ENCODE measurements at places on chromosomes 2 and 18. TPM values are rescaled to one million over a fixed set of nuclear protein-coding genes. Genes with fewer than 3 reads are reported as not detected.

IL18RAP gene
- not detected for total RNA-seq

- DNase-seq, result no peak
Observed at GRCh38 chr2:37984589-37984988, 59.5 kb downstream of the RMDN2 start.

DNA sequence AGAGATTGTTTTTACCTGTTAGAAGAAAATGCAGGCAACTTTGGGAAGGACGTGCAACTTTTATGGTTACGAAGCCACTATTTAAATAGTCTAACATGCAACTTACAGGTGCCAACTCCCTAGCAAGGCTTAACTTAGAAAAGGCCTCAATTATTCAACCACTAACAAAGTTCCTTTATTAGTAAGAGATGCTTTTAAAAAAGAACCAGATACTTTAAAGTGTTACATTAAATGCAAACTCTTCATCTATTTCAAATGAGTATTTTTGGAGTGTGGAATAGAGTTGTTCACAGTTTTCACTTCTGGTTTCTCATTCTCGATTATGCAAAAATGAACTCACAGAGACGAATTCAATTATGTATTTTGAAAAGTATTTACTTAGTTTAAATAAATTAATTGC, 51.7 kb downstream of the PELI1 start:
- DNase-seq, result no peak

DNA sequence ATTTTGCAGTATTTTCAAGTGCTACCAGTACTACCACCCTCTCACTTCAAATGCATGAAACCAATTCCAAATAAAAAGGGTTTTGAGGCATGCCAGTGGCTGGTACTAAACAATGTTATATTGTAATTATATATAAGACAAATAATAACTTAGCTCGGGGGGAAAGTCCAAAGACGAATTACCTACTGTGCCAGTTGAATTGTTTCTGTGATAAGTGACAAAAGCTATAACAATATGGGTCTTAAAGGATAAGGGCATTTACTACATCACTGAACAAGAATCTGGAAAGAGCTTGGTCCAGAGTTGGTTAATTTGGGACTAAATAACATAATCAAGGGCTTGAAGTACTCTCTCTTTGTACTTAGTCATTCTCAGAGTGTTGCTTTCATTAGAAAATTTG, 404.7 kb upstream of the CHAC2 start:
- DNase-seq, result no peak

AFF3 gene
- 0.90 TPM for total RNA-seq

DNA sequence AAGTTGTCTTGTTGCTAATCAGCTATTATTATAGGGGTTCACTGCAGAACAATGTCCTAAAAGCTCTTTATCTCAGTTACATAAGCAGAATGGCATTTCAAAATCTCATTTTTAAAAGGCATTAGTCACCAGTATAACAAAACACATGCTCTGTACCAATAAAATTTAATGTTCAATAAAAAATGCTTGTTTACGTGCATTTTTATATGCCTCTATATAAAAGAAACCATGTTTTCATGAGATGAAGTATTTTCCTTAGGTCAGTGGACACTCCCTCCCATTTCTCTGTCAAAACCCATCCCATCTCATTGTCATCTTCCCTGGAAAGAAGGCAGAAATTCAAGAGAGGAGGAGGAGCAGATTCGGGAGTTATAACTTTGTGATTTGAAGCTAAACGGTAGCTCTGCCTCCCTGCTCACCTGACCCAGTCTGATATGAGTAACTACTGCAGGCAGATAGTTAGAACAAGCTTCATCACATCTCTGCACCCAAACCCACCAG, 231.9 kb upstream of the SIX2 start:
- peak; percentile 23 for DNase-seq

SLC9A4 gene
- total RNA-seq, result not detected

DNA sequence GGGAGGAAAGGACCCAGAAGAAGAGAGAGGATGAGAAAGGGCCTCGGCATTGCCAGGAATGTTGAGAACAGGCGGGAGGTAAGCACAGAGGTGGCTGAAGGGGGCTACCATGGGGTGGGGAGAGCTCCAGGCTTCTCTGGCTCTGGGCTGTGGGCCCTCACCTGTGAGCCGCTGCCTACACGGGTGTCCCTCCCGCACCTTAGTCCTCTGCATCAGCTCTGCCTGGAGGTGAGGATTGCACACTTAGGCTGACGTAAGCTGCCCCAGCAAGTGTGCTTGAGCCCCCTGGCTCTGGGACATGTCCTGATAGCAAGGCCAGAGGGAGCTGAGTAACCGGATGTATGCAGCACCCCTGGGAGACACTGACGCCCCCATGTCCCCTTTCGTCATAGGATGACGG, 33.9 kb downstream of the TMEM18 start:
- no peak for DNase-seq

- DNase-seq, result no peak
Observed at GRCh38 chr2:147352264-147353071, 492.4 kb upstream of the ACVR2A start.

RTP5 gene
- not detected for total RNA-seq

GRCh38 chr2:120508567-120509041, 162.7 kb downstream of the INHBB start:
- no peak for DNase-seq

DNA sequence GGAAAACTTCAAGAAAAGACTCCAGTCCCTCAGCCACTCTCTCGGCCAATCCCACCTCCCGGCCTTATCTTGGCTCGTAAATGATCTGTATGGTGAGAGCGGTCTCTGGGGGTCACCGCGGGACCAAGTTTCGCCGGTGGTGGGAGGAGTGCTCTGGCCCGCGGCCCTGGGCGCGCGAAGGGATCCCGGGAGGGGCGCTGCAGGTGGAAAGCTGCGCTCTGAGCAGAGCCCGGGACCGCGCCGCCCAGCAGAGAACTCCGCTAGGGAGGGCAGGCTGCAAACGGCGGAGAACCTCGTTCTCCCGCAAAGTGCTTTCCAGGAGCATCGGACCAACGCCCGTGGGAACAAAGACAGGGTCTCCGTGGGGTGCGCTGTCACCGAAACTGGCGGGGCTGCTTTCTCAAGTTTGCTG, 622 bp downstream of the LRP2 start:
- DNase-seq, result no peak

GRCh38 chr2:166419616-166419934, 43.8 kb upstream of the SCN9A start:
- DNase-seq, result peak; percentile 54

- DNase-seq, result no peak
Observed at GRCh38 chr18:77022556-77022955, 110.0 kb downstream of the MBP start.

- DNase-seq, result no peak
Observed at GRCh38 chr2:219434718-219435525, at the start of gene SPEG. Gene SPEG (plus strand): TSS chr2:219434843. CDS start chr2:219434978, 135 bp downstream.

MROH2A gene
- not detected for total RNA-seq

DNA sequence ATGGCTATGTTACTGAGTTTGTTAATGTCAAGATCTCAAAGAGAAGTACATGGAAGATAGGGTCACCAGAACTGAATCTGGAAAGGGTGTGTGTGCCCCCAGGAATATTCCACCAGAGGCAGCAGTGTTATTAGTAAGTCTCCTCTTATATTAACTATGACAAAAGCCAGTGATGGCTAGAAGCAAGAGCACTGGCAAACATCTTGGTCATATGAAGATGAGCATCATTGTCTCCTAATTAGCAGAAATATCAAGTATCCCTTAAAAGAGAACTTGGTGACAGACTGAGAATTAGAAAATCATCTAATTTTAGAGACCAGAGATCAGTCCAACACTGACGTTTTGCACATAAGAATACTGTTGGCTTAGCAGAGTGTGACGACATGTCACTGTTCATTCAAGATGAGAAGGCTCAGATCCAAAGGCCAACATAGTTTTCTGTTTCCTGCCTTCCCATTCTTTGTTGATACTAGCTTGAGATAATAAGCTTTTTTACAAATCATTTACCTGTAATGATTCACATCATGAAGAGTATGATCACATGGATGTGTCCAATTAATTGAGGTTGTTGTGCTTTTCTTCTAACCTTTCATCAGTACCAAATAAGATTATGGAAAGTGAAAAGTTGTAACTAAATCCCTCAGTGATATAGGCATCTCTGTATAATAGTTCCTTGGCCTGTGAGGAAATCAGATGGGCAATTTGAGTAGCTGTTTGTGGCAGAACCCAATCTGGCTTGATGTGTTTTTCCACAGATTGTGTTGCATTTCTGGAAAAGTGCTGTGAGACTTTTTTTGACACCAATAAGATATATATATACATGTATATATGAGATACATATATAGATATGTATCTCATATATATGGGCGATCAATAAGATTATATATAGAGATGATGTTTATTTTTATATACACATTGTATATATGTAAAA, 44.5 kb downstream of the MAPRE2 start:
- DNase-seq, result no peak

- no peak for DNase-seq
Observed at GRCh38 chr18:74389991-74390390, 67.1 kb downstream of the DIPK1C start.

SFTPB gene
- not detected for total RNA-seq

DNA sequence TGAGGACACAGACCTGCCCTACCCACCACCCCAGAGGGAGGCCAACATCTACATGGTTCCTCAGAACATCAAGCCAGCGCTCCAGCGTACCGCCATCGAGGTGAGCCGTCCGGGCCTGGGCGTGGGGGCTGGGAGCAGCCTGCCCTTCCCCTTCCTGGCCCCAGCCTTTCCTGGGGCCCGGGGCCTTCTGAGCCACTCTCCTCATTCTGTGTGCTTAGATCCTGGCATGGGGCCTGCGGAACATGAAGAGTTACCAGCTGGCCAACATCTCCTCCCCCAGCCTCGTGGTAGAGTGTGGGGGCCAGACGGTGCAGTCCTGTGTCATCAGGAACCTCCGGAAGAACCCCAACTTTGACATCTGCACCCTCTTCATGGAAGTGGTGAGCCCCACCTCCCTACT, 157.9 kb downstream of the DYSF start:
- no peak for DNase-seq

LOXHD1 gene
- total RNA-seq, result not detected

DNA sequence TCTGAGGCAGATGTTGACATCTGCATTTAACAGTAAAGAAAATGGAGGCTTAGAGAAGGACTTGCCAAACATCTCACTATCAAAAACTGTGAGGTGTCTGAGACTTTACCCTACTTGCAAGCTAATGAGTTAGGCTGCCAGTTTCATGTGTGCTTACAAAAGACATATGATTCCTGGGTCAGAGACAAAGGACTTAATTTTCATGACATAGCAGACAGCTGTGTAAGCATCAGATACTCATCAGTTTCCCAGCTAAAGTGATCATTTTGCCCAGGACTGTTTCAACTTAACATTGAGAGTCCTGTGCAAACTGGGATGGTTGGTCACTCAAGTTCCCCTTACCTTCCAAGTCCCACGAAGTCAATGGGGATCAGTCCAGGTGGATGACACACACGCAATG, 18.9 kb upstream of the DAPL1 start:
- no peak for DNase-seq

TEKT4 gene
- total RNA-seq, result not detected

CIDEA gene
- total RNA-seq, result not detected

MRPL44 gene
- total RNA-seq, result 28.0 TPM

KCNJ13 gene
- not detected for total RNA-seq

LYPD1 gene
- total RNA-seq, result 9.3 TPM

DNA sequence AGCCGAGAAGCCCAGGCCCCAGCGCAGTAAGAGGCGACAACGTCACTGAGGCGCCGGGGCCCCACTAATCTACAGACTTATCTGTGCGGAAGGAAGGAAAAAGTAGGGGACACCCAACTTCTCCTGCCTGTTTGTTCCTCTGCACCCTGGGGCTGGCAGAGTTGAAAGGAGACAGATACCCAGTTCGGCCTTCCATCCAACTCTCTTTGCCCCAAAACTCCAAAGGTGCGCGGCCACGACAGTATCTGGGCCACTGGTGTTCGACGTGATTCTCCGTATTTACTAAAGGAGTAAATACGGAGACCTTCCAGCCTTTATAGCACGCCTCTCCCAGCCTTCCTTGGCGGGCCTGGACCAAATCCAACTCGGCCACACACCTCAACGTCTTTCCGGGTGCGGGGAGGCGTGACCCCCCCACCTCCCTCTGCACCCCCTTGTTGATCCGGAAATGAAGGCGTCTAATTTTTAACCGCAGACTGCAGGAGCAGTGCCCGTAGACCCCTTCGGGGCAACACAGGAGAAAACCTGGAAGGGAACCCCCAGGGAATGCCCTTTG, 1.6 kb downstream of the SMAD7 start:
- no peak for DNase-seq

GRCh38 chr2:42523341-42523740, 29.6 kb upstream of the KCNG3 start:
- DNase-seq, result no peak

UGT1A4 gene
- total RNA-seq, result not detected

GRCh38 chr2:113795405-113795920, 39.0 kb upstream of the SLC35F5 start:
- no peak for DNase-seq

DCAF17 gene
- total RNA-seq, result 12.1 TPM

DNA sequence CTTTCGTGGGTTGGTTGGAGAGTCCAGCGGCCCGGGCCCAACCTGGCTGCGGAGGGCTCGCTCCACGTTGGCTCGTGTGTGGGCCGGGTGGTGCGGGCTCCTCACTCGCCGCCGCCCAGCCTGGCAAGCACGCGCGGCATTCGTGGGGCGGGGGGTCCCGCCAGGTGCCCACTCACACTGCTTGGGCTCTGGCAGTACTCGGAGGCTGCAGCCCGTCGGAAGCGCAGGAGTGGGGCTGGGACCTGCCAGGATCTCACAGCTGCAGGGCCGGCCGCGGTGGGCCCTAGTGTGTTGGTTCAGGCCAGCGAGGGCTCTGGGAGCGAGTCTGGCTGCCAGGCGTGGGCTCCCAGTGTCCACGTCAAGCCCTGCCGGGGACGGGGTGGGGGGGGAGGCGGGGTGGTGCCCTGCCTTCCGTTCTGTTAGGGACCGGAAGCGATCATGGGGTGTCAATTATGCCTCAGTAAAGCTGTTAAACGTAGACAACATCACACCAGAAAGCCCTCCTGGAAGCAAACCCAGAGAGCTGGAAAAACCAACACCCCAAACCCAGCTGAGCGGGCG, 1.0 kb upstream of the HS6ST1 start:
- DNase-seq, result no peak

ALPG gene
- total RNA-seq, result not detected

DNA sequence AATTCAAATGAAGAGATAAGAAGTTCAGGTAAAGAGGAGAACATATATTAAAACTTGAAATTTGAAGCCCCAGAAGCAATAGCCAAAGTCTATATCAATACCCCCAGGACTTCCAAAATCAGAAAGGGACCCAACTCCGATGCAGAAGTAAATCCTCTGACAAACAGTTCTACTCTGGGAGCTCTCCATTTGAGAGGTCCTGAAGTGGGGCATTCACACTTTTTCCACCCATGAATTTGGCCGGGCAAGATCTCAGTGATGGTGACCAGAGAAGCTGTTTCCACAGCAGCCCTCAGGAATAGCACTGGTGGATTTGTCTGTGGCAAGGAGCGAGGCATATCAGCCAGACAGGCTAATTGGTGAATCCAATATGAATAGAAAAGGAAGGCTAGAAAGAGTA, 313.6 kb upstream of the MC4R start:
- no peak for DNase-seq

HRH4 gene
- not detected for total RNA-seq

Data from HFFc6 (cell line).